Naive thymus-derived CD4-positive, alpha-beta T cell (primary cell): ENCODE measurements at places on chromosomes 2 and 18. TPM values are rescaled to one million over a fixed set of nuclear protein-coding genes. Genes with fewer than 3 reads are reported as not detected.
A peak's percentile ranks its signal among the peaks of the same experiment; 100 is the strongest.

DNA sequence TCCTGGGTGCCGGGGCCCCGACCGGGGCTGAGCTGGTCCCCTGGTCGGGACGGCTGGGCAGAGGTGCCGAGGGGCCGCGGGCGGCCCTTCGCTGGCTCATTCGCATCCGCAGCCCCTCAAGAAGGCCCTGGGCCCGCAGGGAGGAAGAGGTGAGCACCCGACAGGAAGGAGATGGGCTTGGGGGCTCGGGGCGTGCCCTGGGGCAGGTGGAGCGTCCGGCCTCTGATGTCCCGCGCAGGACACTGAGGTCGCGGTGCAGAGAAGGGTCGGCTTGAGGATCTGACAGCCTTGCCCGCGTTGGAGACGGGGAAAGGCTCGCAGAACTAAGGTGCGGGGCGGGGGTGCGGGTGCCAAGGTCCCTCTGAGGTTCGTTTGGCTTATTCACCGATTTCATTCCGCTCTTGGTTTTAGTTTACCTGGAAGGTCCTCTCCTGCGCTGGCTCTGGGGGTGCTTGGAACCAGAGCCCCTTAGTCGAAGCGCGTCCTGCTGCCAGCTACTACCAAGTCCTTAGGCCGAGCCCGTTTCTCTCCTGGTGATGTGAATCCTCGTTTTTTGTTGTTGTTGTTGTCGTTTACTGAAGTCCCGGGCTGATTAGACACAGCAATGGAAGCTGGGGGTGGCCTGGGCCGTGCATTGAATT lies 18.9 kb upstream of the CD8A start:
- H3K27ac ChIP-seq, result no peak overlapping the region
- H3K4me3 ChIP-seq, result peak overlapping the region; percentile 46
- DNase-seq, result no peak
- H3K4me1 ChIP-seq, result peaks cover 17% of the 10 kb centered on the region
- no peaks in the 10 kb centered on the region for H3K36me3 ChIP-seq

DNA sequence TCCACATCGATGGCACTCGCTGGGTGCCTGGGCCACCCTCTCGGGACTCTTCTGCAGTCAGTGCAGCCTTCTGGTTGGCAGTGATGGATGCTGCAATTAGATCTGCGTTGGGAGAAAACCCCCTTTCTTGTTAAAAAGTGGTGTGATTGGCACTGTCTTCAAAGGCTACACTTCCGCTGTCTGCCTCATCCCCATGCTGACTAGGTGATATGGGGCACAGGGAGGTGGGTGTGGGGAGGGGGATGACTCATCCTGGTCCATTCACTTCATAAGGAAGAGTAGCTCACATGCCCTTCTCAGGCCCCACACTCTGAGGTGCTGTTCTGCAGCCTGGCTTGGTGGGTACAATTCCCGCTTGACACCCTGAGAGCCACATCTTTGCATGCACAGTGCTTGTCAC lies 77.4 kb downstream of the THNSL2 start:
- no peak for DNase-seq
- H3K27me3 ChIP-seq, result no peaks in the 10 kb centered on the region
- no peaks in the 10 kb centered on the region for H3K4me1 ChIP-seq
- no peaks in the 10 kb centered on the region for H3K36me3 ChIP-seq

DNA sequence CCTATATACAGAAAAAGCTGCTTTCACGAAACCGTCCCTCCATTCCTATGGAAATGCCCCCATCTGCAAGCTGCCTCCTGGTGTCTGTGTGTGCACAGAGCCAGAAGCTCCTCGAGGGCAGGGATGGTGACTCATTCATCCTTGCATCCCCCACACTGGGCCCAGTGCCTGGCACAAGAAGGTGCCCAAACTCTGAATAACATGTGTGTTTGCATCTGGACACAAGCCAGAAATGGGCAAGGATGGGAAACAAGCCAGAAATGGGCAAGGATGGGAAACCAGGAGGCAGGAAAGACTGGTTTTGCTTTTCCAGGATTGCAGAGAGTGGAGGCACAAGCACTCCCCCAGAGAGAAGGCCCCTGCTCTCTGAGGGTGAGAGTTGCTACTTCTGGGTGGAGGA lies 313.9 kb downstream of the CELF4 start:
- no peaks in the 10 kb centered on the region for H3K4me1 ChIP-seq
- no peak overlapping the region for H3K4me3 ChIP-seq
- no peak overlapping the region for H3K27ac ChIP-seq
- DNase-seq, result no peak
- H3K27me3 ChIP-seq, result no peaks in the 10 kb centered on the region

- H3K27me3 ChIP-seq, result no peaks in the 10 kb centered on the region
- peaks cover 22% of the 10 kb centered on the region for H3K4me1 ChIP-seq
- H3K4me3 ChIP-seq, result no peak overlapping the region
- no peak for DNase-seq
Observed at GRCh38 chr2:108629417-108629816, 89.9 kb upstream of the RANBP2 start.

GRCh38 chr2:105103481-105103880 lies 65.6 kb downstream of the MRPS9 start:
- no peak overlapping the region for H3K4me3 ChIP-seq
- no peak overlapping the region for H3K27ac ChIP-seq
- H3K4me1 ChIP-seq, result no peaks in the 10 kb centered on the region
- DNase-seq, result no peak
- no peaks in the 10 kb centered on the region for H3K36me3 ChIP-seq
- H3K27me3 ChIP-seq, result no peaks in the 10 kb centered on the region

GRCh38 chr2:39289609-39290008 lies 45.8 kb upstream of the CDKL4 start:
- no peaks in the 10 kb centered on the region for H3K27me3 ChIP-seq
- H3K36me3 ChIP-seq, result no peaks in the 10 kb centered on the region
- H3K4me3 ChIP-seq, result no peak overlapping the region
- no peak overlapping the region for H3K27ac ChIP-seq
- H3K4me1 ChIP-seq, result no peaks in the 10 kb centered on the region

DNA sequence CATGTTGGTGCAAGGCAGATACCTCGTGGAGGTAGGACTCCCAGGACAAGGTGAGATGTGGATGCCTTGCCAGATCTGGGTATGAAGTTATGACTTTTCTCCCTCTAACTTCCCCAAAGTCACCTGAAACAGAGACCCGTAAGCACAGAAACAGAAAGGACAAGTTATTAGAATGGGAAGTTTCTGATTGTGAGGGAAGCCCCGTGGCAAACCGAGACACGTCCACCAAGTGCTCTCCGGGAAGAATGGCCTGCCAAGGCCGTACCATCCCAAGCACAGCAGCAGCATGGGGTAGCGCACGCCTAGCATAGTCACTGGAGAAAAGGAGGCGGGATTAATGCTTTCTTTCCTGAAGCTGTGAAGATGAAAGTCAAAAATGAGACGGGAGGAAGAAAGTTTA lies 110.6 kb downstream of the ZNF532 start:
- no peak overlapping the region for H3K4me3 ChIP-seq
- H3K27ac ChIP-seq, result no peak overlapping the region
- no peaks in the 10 kb centered on the region for H3K4me1 ChIP-seq
- no peaks in the 10 kb centered on the region for H3K36me3 ChIP-seq
- H3K27me3 ChIP-seq, result no peaks in the 10 kb centered on the region

Gene RHBDD1
- 21.2 TPM for polyA plus RNA-seq

Gene POTEC
- polyA plus RNA-seq, result not detected

Gene TTC31
- polyA plus RNA-seq, result 19.8 TPM
